Hindlimb muscle (tissue), 1 donor: ENCODE measurements at places on chromosomes 13 and 19. TPM values are rescaled to one million over a fixed set of nuclear protein-coding genes. Genes with fewer than 3 reads are reported as not detected.

- DNase-seq = no peak
These were observed 30.2 kb upstream of the ZNF414 start for GRCh38 chr19:8544168-8544567.

Gene SLC6A16
- 1.9 TPM for polyA plus RNA-seq

GRCh38 chr13:98172590-98173422 is 4.3 kb downstream of the RNF113B start:
- no peak for DNase-seq

Gene CYP2A7
- polyA plus RNA-seq = not detected

- DNase-seq = no peak
These were observed 11.6 kb downstream of the FUZ start for GRCh38 chr19:49801401-49801888.

Gene PCSK4
- 1.9 TPM for polyA plus RNA-seq

GRCh38 chr19:29535214-29535831 is 9.5 kb downstream of the VSTM2B start:
- no peak for DNase-seq

DNA sequence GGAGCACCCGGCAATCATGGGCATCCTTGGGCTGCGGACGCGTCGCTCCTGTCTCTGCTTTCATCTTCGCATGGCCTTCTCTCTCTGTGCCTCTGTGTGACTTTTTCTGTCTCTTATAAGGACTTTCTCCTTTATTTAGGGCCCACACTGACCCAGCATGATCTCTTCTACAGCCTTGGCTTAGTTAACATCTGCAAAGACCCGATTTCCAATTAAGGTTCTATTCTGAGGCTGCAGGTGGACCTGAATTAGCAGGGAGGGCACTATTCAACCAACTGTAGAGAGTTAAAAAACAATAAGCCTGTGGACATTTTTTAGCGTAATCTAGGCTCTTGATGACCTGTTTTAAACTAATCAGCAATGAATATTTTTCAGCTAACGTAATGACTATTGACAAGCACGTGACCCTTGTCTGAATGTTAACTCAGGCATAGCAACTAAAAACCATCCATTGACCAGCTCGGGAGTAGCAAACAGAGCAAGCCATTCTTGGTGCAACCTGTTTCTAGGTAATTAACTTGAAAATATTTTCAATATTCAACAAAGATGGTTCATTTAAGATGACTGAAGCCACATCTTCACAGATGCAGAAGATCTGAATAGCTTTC is 15.2 kb downstream of the F10 start:
- DNase-seq = no peak

- DNase-seq = no peak
These were observed 110.3 kb upstream of the ABCC4 start for GRCh38 chr13:95411428-95412040.

DNA sequence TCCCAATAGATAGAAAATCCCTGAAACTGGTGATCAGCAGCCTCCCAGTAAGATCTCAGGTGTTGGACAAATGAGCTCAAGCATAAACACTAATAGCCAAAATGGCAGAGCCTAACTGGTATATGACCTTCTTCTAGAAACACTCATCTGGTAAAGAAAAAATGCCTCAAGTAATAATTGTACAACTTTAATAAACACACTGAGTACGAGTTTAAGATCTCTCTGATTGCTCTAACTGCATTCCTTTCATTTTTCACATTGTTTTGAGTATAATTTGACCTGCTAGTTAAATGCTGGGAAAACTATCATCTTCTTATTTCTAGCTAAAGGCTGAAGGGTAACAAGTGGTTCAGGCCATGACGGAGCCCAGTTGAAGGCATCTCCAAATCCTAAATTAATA is 2009.5 kb upstream of the PCDH20 start:
- no peak for DNase-seq

GRCh38 chr19:15113245-15114152 is 6.3 kb downstream of the SYDE1 start:
- DNase-seq = no peak

Gene NOTCH3
- polyA plus RNA-seq = 204 TPM

Gene KIR2DL3
- polyA plus RNA-seq = not detected

DNA sequence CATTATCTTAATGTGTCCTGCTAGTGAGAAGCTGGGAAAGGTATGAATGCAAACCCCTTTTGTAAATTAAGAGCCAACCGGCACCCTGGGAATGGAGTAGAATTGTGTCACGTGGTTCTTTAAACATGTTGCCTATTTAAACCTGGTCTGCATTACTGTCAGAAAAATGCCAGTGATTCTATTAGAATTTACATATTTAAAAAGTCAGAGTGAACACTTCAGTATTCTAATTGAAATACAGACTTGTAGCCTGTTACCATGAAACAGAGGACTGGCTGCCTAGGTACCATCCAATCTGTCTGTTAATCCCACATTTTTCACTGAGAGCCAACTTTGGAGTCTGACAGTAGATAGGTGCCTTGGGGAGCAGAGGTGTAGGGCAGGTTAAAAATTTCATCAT is 652.3 kb upstream of the ARGLU1 start:
- no peak for DNase-seq

GRCh38 chr13:41582027-41582463 is 124.7 kb downstream of the RGCC start:
- DNase-seq = no peak

- DNase-seq = no peak
These were observed 49.1 kb upstream of the UBAC2 start for GRCh38 chr13:99151516-99151915.

GRCh38 chr19:3931041-3931440 is 1.8 kb upstream of the NMRK2 start:
- DNase-seq = no peak
